GDM1 (cell line): ENCODE measurements at places on chromosomes 4 and X.

DNA sequence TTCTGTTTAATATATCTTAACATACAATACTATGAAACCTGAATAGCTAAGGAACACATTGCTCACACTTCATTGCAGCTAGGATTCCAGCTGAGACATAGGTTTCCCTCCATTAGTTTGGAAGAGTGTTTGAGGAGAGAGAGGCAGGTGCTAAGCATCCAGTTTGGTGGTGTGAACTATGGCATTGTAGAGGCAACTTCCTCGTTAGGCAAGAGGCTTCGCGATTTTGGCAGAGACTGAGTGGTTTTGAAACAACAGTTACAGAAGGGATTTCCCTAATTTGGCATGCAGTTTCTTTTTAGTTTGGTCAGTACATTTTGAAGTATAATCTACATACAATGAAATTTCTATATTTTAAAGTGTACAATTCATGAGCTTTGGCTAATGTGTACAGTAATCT, 117.1 kb upstream of the BMP3 start:
- no peak for DNase-seq

- no peak for DNase-seq
Measured at GRCh38 chrX:134782796-134783195, 124.5 kb upstream of the PLAC1 start.

DNA sequence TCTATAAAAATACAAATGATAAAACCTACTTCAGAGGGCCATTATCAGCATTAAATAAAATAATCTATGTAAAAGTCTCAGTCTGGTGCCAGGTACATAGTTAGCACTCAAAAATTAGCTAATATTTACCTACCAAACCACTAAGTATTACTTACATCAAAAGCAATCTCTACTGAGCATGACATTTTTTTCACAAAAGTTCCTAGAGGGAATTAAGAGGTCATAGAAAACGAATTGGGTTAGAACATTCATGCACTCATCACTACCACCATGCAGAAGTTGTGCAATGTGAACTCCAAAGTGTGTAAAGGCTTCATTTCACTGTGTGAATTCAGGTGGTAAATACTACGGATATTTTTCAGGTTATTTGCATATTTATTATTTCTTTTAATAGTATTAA, 209.5 kb upstream of the FGF13 start:
- DNase-seq, result no peak

DNA sequence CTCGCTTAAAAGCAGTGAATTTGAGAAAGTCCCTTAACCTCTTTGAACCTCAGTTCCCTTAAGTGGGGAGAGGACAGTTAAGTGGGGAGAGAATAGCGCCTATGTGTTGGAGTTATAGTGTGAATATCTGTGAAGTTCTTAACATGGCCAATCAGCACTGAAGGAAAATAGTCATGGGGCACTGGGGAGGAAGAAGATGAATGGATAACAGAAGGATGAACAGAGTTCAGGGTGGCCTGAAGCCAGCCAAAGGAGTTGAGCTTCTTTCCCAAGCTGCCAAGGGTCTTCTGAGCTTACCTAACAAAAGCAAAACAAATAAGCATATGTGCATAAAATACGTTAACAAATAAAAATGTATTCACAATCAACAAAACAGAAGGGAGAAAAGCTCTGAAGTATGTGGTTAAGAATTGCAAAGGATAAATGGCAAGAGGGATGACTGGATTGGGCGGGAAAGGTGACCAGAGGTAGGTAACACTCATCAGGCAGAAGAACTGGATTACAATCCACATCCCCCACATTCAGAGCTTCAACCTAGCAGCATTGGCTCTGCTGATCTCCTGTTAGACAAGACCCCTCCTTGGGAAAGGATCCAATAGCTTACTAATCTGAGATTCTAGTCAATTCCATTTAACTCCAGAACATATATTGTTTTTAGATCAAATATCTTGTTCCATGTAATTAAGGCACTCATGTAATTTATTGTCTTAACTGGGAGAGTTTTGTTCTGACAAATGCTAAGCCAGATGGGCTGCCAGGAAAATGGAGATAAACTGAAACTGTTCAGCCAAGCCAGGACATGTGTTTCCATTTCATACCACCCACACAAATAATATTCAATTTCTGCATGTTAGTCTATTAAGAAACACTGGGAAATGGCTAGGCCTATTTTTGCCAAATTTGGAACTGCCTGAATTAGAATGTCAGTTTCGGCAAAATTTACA, 221.2 kb downstream of the LDB2 start:
- DNase-seq, result no peak

DNA sequence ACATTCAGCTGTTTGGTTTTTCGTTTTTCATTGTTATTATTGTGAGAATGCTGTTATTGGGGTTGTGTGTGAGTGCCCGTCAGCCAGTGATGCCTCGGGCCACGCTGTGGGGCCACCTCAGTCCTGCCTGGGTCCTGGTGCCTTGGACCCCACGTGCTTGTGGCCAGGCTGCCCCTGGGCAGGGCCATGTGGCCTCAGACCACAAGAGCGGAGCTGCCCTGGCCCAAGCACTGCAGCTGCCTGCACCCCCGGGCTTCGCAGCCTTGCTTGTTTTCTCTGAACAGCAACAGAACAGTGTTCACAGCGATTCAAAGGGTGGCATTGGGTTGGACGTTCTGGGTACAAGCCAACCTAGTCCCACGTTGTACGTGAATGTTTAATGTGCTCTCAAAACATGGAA, 56.9 kb downstream of the CPLX1 start:
- no peak for DNase-seq

DNA sequence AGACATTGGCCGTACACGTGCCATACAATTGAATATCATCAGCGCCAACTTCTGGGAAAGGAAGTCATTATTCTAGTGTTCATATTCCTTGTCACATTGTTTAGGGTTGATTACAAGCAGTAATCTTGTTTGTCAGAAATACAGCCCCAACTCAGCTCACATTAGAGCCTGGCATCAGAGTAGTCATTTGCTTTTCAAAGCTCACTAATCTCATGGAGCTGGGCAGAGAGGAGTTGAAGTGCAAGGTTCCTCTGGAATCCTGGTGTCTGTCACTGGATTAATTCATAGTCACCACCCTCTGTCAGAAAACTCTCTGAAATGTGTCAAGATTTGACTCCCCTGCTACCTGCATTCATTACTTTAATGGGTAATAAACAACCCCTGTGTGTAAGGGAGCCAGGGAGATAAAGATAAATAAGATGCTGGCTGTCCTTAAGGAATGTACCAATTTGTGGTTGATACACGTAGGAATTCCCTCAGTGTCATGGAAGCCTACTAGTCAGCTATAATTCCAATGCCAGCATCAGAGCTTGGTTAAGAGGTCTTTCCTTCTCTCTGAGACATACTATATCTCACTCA, 43.7 kb upstream of the S100G start:
- no peak for DNase-seq

GRCh38 chr4:142150483-142150882, 514.1 kb downstream of the IL15 start:
- no peak for DNase-seq
